ENCODE measurements at places on chromosomes 7 and 10.

GRCh38 chr10:36332926-36333325, 690.8 kb upstream of the FZD8 start:
- no peak for DNase-seq

DNA sequence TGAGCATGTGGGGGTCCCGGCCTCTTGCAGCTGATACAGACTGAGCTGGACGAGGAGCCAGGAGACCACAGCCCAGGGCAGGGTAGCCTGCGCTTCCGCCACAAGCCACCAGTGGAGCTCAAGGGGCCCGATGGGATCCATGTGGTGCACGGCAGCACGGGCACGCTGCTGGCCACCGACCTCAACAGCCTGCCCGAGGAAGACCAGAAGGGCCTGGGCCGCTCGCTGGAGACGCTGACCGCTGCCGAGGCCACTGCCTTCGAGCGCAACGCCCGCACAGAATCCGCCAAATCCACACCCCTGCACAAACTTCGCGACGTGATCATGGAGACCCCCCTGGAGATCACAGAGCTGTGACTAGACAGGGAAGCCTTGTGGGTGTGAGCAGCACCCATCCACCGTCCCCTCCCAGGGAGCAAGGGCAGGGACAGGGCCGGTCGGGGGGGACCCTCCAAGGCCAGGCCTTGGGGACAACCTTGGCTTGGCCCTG, 36.1 kb downstream of the PSAP start:
- no peak for DNase-seq

- no peak for DNase-seq
These were observed 51.5 kb upstream of the DPYSL4 start for GRCh38 chr10:132135053-132135872.

DNA sequence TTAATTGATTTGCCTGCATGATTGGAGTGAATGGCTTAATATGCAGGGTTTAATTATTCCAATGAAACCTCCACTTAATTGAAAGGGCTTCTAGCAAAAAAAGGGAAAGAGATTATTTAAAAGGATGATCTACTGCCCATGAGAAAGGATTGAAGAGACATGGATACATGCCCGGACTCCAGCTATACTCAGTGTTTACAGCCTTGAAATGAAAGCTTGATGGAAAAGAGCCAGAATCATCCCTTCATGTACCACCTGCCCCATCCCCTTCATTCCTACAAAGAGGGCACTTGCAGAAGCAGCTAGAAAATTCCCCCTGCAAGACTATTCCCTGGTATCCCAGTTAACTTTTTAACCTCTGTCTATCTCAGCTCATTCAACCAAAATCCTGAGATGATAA, 78.4 kb downstream of the CARD11 start:
- DNase-seq = no peak

- DNase-seq = no peak
These were observed 8.8 kb downstream of the PAPSS2 start for GRCh38 chr10:87668324-87669074.

GRCh38 chr7:32588657-32589056, 93.4 kb downstream of the AVL9 start:
- no peak for DNase-seq

DNA sequence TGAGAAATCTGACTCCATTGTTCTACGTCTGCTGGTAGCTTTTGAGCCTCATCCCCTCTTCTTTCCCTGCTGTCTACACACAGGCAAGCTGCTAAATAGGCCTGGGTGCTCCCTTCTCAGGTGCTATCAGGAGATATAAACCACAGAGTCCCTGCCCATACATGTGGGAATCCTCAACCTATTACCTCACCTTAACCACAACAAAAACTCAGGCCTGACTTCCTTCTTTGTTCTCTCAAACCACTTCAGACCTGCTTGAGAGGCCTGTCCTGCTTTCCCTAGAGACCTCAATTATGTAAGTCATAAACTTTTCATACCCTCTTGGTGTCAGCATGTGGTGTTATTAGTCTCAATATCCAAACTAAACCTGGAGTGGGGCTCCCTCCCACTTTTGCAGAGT, 75.0 kb upstream of the MAGI2 start:
- DNase-seq = no peak

GRCh38 chr10:78455236-78455635, 421.6 kb downstream of the RPS24 start:
- no peak for DNase-seq

DNA sequence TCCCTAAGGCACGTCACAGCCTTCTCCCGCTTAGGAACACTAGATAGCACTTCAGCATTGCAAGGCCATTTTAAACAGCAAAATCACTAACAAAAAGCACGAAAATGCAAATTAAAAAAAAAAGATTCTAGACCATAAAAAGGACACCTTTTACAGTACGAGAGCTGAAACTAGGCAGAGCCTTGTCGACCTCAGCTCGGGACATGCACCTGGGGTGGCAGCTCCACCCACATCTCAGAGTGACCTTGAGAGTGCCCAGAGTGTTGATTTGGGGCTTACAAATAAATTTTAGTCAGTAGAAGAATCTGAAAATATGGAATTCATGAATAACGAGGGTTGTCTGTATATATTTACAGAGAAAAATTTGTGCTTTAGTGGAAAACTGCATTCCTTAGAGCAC, 1.1 kb downstream of the MRPS24 start:
- no peak for DNase-seq

GRCh38 chr7:27420702-27421101, 178.1 kb downstream of the EVX1 start:
- no peak for DNase-seq

DNA sequence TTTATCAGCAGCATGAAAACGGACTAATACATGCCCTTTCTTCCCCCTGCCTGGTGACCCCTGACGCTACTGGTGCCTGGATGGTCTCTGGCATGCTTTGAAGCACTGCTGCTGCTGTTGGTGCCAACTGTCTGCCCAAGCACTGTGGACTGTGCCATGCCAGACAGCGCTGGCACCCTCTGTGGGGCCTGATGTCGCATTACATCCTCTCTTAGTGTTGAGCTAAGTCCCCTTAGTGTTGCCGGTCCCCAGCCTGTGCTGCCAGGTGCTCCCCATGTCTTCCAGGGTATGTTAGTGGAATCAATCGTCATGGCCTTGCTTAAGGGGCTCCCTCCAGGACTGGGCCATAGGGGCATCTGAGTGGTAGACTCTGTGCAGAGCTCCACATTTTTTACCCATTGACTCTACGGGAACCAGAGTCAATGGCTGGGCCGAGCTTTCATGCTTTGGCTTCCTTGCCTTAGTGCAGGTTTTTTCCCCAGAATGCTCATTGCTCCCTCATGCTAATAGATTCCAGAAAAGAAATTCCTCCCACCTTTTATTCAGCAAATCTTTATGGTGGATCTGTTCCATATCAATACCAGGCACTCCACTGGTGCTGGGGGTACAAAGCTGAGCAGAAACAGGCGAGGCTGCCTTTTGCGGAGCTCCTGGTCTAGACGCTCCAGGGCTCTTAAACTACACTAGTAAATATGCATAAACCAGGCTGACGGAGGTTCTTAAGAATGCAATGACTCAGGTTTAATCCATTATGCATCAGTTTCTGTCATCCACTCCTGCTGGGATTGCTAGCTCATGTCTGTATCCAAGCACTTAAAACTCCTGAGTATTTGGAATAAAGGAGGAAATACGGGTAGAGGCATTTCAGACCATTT, 21.8 kb upstream of the MRC1 start:
- DNase-seq = no peak

DNA sequence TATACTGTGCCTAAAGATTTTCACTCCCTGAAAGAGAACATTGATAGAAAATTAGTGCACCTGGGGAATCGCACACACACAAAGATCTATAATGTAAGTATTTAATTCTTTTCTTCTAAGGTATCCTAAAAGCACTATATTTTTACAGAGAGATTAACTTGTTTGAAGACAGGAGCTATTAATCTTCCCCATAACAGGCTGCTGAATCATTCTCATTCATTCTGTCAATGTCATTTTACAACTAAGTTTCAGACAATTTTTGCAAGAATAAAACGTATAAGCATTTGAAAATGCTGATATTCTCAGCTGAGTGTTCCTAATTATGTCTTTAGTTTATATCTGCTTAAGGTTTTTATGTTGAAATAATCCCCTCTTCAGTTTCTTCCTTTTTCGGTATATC, 776.7 kb downstream of the NXPH1 start:
- DNase-seq = no peak

DNA sequence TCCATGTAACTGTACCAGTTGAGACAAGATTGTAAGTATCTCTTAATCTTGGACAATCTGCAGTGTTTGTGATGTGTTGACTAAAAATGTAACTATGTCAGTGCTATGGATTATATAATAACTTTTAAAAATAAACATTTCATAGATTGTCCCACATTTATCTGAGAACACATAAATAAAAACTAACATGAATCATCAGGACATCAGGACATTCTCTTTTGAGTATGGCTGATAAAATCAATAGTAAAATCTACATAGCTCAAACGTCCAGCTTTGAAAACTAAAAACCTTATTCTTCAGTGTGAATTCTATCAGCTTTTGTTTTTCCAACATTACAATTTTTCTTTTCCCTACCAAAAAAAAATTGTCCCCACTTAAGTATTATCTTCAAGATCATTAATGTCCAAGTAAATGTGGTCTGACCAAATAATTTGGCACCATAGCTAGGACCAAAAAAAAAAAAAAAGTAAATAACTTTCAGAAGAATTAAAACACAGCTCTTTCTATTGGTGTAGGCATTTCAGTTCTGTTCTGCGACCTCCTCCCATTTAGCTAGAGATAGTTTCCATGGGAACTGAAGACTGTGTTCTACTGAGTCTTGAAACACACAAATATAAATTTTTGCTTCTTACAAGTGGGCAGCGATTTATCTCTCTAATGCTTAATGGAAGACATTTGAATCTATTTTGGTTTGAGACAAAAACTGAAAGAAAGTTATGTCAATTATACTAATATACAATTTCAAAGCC, 123.0 kb upstream of the SGCE start:
- no peak for DNase-seq

DNA sequence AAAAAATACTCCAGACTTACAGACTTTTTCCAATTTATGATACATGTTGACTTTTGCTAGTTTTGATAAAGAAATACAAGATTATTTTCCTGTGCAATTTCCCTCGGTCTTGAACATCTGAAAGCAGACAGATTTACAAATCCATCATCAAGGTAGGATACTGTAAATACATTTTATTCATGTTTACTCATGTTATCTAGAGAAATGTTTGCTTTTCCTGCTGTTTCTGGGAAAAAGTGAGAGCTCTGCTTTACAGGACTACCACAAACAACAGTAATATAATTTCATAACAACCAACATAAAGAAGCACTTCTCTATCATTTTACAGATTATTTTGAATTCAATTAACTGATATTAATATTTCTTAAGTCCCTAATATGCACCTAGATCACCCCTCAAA, 31.7 kb upstream of the CASD1 start:
- no peak for DNase-seq

- DNase-seq = no peak
These were observed 304.8 kb downstream of the POM121L12 start for GRCh38 chr7:53340220-53340619.

DNA sequence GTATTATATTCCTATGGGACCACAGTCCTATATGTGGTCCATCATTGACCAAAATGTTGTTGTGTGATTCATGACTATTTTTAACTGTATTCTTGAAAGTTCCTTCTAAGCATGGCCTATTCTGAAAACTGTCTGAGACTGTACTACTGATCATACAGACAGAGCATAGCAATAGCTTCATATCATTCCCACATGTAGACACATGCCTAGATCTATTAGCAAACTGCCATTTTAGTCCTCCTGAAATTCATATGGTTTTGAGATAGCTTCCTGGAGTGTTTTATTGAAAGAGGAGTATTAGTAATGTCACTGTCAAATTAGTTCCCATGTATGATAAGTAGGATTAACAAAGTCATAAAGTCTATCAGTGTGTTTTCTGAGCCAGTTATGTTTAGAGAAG, 157.5 kb downstream of the BMPER start:
- no peak for DNase-seq

DNA sequence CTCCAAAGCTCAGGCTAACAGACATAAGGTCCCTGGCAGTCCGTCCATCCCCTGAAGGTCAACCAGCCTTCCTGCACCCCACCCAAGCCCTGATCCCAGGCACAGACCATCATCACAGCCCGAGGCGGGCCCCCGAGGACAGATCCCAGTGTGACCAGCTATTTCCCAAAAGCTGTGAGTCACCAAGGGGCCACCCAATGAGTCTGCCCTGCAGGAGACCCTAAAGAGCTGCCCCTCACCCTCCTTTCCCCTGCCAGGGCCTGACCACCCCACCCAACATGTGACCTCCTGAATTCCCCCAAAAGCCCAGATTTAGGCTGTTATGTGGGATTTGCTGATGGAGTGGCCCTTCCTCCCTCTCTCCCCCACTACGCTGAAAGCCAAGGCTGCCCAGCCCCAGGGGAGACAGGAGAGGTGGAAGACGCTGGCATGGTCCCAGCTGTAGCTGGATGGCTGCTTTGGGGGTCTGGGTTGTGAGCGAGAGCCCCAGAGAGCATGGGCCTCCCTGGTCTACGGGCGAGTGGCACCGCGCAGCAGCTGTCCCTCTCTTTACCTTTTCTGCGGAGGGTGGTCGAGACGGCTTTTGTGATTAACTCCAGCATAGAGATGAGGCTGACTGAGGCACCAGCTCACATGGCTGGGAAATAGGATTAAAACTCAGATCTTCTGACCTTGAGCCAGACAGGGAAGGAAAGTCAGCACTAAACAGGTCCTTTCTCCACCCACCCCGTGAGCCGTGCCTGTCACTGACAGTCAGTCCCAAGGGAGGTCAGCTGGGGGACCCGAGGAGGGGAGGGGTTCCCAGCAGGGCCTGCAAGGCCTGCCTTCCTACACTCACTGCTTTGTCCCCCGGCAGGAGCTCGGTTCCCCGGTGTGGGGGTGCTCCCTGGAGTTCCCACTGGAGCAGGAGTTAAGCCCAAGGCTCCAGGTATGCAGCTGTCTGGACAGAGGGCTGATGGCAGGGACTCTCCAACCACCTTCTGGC, 16.7 kb downstream of the ELN start:
- no peak for DNase-seq

- DNase-seq = peak; percentile 3
These were observed 505 bp downstream of the NUDCD3 start for GRCh38 chr7:44489955-44490350.

- DNase-seq = no peak
These were observed 33.4 kb downstream of the ELFN1 start for GRCh38 chr7:1703441-1703840.

DNA sequence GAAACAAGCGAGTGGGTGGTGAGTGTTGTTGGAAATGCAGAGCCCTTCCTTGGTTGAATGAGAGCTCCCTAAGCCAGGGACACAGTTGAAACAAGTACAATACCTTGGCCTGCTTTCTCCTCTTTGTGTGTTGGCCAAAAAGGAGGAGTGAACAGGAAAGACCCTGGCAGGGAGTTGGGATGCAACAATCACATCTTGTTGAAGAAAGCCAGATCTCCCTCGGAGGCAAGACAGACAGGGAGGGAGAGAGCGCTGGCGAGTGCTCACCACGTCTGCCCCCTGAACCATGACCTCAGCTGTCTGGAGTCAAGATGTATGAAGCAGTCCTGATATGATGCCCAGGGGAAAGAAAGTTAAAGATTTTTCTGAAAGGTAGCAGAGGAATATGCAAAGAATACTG, 66.8 kb downstream of the ADAM12 start:
- no peak for DNase-seq

DNA sequence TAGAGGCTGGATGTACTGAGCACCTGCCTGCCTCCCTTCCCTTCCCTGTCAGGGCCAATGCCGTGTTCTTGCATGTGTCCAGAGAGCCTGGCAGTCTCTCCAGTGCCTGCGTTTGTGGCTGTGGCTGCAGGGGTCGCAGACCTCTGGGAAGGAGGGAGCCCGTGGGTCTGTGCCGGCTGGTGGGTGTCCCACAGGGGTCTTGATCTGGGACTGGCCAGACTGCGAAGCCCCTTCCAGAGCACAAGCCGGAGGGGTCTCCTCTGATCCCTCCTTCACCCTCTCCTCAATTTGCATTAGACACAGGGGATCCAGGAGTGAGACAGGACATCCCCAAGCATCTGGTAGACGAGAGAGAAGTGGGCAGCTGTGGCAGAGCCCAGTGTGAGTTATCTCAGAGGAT, 199.2 kb downstream of the ADARB2 start:
- no peak for DNase-seq
